ENCODE measurements at places on chromosomes 6 and 20.

- DNase-seq = no peak
These were observed 15.5 kb upstream of the TMEM181 start for GRCh38 chr6:158544428-158544827.

- DNase-seq = no peak
These were observed 13.1 kb upstream of the DCBLD1 start for GRCh38 chr6:117469356-117469755.

DNA sequence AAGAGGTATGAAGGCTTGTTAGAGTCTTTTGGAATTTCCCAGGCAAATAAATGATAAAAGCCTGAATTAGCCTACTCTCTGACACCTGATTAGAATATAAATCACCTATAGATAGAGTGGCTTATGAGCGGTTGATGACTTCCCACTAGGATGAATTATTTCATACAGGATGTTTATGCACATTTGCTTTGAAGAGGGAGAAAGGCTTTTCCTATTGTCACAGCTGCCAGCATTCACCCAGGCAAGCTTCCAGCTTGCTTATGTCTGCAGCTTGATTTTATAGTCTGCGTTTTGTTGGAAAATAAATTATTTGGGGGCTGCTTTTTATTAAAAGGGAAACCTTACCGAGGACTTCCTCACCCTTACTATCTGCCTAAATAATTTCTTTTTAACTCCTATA is 51.3 kb upstream of the EIF2S2 start:
- no peak for DNase-seq

DNA sequence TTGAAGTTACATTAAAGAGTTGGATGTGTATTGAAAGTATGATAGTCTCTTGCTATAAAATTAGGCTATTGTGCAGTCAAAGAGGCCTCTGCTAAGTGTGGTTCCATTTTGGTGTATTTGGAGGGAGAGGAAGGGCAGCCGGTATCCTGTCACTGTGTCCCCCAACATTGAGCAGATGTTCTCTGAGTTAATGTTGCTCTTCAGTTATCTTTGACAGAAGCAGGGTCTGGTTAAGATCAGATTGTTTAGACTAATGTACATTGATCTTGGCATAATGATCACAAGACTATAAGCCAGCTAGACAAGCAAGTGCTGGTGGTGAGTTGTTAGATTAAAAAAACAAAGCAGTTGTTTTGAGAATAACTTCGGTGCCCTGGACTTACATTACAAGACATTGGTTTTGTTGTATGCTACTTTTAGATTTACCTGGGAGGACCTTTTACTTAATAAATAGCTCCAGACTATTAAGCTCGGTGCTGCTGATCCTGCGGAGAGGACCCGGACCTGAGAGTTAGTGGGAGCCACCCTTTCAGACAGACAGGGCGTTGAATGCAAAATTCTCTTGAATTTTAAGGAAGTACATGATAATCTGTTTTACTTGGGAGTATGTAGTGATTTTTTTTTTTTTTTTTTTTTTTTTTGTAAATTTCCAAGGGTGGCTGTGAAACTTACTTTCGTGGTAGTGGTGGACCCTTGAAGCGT is 97.8 kb downstream of the JARID2 start:
- DNase-seq = no peak

- DNase-seq = no peak
These were observed 161.0 kb downstream of the GJA1 start for GRCh38 chr6:121596441-121596840.

GRCh38 chr6:3409699-3410384 is 47.0 kb downstream of the SLC22A23 start:
- DNase-seq = no peak

DNA sequence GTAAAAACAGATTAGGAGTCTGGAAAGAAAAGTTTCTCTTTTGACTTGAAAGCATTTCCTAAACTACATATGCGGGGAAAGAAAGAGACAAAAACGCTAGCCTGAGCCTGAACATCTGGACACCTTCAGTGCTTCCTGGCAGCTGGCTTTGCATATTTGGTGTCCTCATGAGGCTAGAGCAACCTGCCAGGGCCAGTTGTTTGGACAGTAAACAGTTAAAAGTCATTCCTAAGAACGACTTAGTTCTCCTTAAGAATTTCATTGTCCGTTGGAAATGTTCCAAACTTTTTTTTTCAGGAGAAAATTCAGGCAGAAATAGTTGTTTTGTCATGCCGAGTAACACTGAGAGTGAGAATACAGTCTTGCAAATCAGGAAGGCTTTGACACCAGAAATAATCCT is 199.8 kb downstream of the SMOC2 start:
- no peak for DNase-seq

- DNase-seq = no peak
These were observed 242.6 kb downstream of the ARID1B start for GRCh38 chr6:157019733-157020132.

GRCh38 chr6:157023958-157024357 is 246.8 kb downstream of the ARID1B start:
- DNase-seq = no peak

DNA sequence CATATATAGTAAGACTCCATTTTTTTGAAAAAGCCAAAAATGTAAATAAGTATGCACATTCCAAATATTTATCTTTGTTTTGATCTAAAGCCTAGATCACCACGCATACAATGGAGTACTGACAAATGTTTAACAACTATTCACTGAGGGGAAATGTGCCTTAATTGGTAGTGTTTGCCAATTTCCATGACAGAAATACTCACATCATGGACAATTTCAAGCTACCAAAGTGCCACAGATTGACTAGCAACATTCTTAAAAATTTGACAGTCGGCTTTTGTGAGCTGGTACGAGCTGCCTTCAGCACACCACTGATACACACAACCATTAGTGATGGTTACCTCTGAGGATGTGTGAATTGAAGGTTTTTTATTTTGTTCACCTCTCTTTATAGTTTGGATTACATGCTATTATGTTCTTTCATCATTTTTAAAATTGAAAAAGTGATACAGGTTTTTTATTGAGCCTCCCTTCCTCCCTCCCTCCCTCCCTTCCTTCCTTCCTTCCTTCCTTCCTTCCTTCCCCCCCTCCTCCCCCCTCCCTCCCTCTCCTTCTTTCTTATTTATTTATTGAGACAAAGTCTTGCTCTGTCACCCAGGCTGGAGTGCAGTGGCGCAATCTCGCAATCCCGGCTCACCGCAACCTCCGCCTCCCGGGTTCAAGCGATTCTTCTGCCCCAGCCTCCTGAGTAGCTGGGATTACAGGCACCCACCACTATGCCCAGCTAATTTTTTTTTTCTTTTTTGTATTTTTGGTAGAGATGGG is 19.2 kb downstream of the SMPDL3A start:
- DNase-seq = no peak

DNA sequence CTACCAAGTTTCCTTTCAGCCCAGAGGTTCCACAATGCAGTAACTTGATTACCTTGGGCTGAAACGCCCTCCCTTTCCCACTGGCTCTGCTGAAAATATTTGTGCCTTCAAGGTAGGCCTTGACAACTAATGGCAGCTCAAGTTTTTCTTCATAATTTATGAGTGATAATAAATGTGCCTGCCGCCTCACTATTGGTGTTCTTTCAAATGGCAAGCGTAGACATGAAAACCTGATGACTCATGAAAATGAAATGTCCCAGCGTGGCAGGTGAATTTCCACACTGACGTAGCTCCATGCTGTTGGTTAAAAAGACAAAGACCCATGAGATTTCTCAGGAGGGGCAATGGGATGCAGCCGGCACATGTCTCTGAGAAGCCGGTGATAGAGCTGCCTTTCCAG is 107.2 kb upstream of the GGTLC1 start:
- no peak for DNase-seq

- no peak for DNase-seq
These were observed 930.8 kb downstream of the TFAP2A start for GRCh38 chr6:9484091-9484490.

DNA sequence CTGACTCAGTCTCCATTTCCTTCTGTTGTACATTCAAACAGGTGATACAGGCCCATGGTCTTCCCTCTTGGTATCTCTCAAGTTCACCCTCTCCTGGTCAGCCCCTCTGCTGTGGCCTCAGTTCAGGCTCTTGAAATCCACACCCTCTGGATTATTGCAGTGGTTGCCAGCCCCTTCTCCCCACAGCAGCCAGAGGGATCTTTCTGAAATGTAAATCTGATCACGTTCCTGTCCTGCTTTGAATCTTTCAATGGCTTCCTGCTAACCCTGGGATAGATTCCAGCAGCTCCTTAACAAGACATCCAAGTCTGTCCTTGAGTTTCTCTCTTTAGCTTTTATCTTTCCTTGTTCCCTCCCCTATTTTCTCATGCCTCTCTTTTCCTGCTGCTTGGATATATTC is 22.2 kb downstream of the CHMP4B start:
- no peak for DNase-seq

DNA sequence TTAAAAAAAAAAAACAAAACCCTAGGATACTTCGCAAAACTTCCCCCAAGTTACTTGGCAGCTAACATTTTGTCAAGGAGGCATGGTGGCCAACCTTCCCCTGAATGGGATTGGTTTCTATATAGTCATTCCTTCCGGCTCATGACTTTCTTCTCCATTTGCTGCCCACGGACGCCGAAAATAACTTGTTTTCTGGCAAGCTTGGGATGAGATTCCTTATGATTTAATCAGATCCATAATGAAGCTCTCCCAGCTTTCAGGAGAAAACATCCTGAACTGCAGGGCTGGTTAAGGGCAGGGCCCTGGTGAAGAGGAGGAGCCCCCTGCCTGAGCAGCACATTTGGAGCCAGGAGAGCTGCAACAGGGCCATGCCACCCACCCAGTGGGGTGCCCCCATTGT is 49.9 kb downstream of the PPP1R16B start:
- DNase-seq = no peak

DNA sequence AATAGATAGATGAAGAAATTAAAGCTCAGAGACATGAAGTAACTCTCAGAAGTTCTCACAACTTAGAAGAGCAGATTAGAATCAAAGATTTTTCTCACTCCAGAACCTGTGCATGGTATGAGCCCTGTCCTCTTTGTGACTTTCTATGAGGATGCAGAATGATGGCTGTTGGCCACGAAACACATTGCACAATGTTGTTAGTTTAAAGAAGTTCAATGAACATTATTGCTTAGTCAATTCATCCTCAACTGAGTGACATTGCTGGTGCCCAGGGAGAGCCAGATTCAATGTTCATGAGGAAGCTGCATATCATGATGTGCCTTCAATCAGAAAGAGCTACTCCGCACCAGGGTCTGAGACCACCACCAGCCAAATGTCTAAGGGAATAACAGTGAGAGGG is 633.1 kb downstream of the PTPRT start:
- DNase-seq = no peak

DNA sequence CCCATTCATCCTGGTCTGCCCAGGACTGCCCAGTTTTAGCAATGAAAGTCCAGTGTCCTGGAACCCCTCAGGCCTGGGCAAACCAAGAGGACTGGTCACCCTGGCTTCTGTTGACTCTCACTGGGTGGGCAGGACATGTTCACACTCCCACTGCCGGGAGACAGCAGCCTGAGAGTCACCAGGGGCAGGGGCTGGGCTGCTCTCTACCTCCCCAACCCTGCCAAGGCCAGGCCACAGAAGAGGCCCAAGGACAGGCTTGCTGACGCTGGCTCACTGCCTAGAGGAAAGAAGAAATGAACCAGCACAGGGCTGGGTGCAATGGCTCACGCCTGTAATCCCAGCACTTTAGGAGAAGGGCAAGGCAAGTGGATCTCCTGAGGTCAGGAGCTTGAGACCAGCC is 36.9 kb downstream of the C20orf203 start:
- no peak for DNase-seq

- DNase-seq = no peak
These were observed 3.1 kb downstream of the MMP9 start for GRCh38 chr20:46011631-46012482.

GRCh38 chr6:32972353-32973143 is 4.2 kb downstream of the BRD2 start:
- DNase-seq = no peak

DNA sequence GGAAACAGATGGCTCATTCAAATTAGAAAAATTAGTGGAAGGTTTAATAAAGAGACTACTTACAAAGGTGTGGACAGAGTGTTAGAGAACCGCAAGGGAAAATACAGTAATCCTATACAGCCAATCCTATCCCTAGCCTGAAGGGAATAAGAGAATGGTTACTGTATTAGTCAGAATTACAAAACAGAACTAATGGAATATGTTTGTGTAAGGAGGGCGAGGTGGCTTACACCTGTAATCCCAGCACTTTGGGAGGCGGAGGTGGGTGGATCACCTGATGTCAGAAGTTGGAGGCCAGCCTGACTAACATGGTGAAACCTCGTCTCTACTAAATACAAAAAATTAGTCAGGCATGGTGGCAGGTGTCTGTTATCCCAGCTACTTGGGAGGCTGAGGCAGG is 16.3 kb upstream of the TRPC4AP start:
- no peak for DNase-seq

- DNase-seq = no peak
These were observed 307.7 kb downstream of the ARHGAP18 start for GRCh38 chr6:129402244-129402643.

- peak; percentile 57 for DNase-seq
These were observed 164.9 kb upstream of the SASH1 start for GRCh38 chr6:148177589-148178233.

DNA sequence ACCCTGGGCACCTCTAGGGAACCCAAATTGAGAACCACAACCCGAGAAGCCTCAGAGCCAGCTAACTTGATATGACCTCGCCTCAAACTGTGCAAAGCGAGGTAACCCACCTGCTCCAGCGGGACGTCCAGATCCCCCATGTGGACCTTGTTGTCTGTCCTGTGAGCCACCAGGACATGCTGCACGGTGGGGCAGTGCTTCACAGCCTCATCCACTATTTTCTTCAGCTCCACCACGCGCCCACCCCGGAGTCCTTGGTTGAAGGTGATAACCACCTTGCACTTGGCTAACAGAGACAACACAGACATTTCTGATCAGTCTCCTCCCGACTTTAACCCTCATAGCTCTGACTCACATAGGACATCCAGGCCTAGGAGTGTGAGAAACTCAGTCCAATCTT is 30.8 kb upstream of the APMAP start:
- no peak for DNase-seq

GRCh38 chr6:157403686-157404051 is 22.7 kb downstream of the ZDHHC14 start:
- DNase-seq = no peak

DNA sequence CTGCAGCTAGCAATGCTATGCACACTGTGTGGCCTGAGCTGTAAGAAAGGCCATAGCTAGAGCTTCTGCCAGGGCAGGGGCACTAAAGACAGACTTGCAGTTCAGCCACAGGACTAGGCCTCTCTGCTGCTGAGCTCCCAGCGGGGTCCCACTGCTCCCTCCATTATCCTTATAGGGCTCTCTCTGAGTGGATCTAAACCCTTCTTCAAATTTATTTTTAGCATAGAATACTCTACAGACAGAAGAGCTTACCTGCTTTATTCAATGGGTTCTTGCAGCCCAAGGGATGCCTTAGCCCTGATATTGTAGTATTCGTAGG is 100.9 kb upstream of the MLN start:
- no peak for DNase-seq

DNA sequence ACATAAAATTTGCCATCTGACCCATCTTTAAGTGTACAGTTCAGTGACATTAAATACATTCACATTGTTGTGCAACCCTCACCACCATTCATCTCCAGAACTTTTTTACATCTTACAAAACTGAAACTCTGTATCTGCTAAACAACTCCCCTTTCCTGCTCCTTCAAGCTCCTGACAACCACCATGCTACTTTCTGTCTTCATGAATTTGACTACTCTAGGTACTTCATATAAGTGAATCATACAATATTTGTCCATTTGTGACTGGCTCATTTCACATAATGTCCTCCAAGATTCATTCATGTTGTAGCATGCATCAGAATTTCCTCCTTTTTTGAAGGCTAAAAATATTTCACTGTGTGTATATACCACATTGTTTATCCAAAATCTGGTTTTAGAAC is 86.9 kb upstream of the SMLR1 start:
- no peak for DNase-seq

- peak; percentile 87 for DNase-seq
These were observed 224.8 kb upstream of the MARCKS start for GRCh38 chr6:113632220-113632864.
